ENCODE measurements at places on chromosomes 5 and 9.

DNA sequence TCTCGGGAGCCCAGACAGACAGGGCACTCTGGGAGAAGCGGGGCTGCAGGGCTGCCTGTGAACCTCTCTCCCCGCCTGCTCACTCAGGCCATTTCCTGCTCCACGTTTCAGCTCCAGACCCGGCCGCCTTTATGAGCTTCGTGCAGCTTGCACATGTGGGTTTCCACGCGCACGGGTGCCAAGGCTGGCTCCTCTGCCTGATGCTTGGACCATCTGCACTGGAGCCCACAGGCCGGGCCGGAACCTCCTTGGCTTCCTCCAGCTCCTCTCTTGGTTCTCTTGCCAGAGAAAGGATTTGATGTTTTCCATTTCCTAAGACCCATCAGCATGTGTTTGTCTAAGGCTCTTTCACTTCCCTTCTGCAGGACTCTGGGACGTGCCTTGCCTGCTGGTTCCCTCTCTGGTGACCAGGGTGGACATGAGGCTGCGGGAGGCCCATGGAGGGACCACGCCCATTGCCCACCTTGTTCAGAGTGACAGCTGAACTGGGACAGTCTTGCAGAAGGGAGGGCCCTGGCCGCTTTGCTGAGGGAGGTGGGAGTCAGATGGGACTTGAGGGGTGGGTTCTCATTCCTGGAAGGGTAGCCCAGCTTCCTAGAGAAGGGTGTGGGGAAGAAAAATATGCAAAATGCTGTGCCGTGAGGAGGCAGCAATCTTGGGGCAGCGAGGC, 23.3 kb upstream of the COL5A1 start:
- no peak for DNase-seq

DNA sequence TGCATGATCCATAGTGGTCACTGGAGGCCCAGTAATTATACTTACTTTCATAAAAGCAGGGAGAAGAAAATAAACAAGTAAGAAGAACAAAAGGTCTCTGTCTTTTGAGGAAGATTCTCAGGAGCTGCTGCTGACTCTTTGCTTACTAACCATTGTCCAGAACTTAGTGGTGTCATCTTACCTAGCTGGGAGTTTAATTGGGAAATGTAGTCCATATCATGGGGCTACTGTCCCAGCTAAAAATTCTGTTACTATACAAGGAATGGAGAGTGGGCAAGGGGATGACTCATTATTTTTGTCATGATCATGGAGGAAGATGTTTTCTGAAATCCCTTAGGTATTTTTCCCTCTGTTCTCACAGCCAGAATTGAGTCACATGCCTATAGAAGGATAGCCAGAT, 639.3 kb downstream of the MTRR start:
- no peak for DNase-seq

GRCh38 chr9:127569886-127570401, 42.1 kb upstream of the STXBP1 start:
- DNase-seq = peak; percentile 59

GRCh38 chr5:1495525-1495897, 28.2 kb downstream of the LPCAT1 start:
- DNase-seq = peak; percentile 34

- no peak for DNase-seq
Observed at GRCh38 chr5:171623551-171624097, 162.0 kb upstream of the SMIM23 start.

DNA sequence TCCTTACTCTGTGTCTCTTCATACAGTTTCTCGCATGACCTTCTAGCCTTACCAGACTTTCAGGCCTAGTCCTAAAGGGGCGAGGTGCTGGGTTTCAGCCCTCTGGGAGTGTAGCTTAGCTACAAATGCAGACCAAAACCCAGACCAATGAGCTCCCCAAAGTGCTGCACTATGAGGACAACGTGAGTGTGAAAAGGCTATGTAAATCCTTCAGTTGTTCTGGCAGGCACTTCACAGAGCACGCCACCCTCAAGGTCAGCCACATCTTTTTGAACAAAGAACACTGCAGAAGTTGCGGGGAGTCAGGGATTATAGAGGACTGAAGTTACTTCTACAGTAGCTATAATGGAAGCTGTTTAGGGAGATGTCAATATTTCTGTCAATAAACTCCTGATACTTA, 301.7 kb downstream of the MARCHF11 start:
- DNase-seq = no peak

GRCh38 chr9:35110327-35110761, 5.3 kb downstream of the ATOSB start:
- DNase-seq = peak; percentile 64

- DNase-seq = no peak
Observed at GRCh38 chr5:6786786-6787495, 73.7 kb downstream of the TENT4A start.

- DNase-seq = peak; percentile 97
Observed at GRCh38 chr9:127915801-127916719, 781 bp downstream of the ST6GALNAC4 start.

- DNase-seq = peak; percentile 59
Observed at GRCh38 chr9:123544007-123544827, 188.2 kb downstream of the CRB2 start.

DNA sequence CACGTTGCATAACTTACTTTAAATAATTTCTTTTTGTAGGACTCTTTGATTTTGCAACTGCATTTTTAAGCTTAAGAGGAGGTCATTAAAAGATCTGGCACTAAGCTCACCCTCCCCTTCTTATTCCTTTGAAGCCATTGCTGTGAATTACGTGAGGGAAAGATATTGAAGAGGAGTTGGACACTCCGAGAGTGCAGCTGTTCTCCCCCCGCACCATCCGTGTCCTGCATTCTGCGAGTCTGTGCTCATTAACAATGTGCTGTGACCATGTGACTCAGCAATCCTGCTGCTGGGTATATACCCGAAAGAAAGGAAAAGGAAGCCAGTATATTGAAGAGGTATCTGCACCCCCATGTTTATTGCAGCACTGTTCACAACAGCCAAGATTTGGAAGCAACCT, 40.0 kb downstream of the NXNL2 start:
- DNase-seq = peak; percentile 45

DNA sequence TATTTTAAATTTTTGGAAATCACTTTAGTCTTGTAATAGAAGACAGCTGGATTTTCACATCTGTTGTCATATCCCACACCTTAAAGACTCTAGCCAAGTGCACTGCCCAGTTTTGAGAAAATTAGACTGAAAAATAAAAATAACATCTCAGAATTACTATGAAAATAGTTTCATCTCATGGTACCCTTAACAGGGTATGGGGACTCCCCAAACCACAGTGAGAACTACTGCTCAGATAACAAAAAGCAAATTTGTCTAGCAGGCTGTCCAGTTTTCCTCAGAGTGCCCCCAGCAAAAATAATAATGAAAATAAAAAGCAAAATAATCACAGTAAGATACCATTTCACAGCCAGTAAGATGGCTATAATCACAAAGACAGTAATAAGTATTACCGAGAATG, 6.5 kb downstream of the UBQLN1 start:
- DNase-seq = no peak

- DNase-seq = no peak
Observed at GRCh38 chr9:76530458-76531110, 71.6 kb downstream of the GCNT1 start.

- DNase-seq = peak; percentile 32
Observed at GRCh38 chr5:102545175-102545574, 46.4 kb upstream of the SLCO6A1 start.

- peak; percentile 31 for DNase-seq
Observed at GRCh38 chr5:53469946-53470687, 10.3 kb upstream of the FST start.

DNA sequence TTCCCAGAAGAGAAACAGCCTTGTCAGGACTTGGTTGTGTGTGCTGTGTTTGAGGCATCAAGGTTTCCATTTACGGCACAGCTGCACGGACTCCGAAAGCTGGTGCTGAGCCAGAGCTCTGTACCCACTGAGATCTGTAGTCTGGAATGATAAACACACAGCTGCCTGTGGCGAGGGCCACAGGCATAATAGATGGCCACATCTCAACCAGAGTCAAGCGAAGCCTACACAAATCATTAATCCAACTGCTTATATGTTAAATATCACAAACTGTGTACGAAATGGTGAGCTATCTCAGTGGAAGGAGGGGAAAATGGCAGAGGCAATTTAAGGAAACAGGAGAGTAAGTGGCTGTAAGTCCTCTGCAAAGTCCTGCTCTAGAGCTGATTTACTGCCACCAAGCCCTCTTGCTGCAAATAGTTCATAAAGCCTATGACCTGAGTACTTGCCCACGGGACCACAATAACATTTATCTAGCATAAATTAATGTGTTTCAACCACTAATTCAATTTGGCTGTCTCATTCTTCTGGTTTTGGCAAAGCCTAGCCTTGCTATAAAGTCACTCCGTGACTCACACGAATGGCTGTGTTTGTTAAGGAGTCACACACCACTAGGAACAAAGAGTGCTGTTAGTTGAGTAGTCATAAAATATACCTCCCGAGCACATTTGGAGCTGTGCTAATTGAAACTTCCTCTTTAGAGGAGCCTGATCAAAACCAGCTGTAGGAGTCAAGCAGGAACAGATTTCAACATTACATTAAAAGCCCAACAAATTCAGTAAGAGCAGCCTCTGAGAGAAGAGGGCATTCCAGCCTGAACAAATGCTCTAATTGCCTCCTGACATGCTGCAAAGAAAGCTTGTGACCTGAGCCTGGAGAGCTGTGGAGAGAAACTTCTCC, 738.6 kb upstream of the ZNF608 start:
- peak; percentile 89 for DNase-seq

DNA sequence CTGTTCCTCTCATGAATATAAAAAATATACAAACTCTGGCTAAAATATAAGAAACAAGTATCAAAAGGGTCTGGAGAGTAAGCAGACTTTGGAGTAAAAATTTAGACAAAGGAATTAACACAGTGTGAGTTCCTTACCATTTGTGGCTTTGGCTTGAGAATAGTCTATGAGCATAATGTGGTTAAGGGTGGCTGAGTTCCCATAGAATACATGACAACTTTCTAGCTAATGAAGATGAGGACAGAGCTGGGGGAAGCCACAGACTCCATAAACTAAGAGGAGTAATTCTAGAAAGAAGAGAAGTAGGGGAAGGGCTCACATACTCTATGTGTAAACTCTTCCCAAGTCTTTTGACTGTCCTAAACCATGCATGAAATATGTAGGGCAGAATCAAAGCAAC, 79.4 kb downstream of the CAAP1 start:
- no peak for DNase-seq

DNA sequence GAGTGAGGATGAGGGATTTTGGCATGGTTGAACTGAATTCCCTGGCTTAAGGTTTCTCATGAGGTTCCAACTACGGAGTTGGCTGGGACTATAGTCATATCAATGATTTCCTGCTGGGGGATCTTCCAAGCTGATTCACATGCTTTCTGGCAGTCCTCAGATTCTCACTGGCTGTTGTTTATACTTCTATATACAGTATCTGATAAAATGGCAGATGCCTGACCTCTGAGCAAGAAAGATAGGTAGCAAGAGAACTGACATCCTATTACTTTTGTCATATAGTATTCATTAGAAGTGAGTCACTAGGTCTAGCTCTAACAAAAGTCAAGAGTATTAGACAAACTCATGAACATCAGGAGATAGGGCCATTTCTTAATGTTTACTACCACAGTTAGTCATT, 440.9 kb upstream of the EDIL3 start:
- DNase-seq = no peak

DNA sequence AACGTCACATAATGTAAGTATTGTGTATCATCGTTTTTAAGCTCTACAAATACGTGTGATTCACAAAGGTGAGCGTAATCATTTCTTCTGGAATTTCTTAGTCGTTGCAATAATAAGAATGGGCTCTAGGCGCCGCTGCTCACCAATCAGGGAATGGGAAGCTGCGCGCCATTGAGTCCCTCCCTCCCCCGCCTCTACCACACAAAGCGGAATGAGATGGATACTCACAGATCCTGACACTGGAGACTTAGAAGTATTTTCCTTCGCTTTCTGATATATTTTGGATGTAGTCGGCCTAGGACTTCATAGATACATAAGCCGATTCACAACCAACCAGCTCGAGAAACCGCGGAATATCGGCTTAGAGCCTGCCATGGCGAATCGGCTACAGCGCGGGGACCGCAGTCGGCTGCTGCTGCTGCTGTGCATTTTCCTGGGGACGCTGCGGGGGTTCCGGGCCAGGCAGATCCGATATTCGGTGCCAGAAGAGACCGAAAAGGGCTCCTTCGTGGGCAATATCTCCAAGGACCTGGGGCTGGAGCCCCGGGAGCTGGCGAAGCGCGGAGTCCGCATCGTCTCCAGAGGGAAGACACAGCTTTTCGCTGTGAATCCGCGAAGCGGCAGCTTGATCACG, at the start of gene PCDHGA11:
Gene PCDHGA11 (plus strand): TSS at position 197 of the 634 bp plus-strand sequence. CDS start 177 bp downstream, at position 374.
- peak; percentile 80 for DNase-seq

- no peak for DNase-seq
Observed at GRCh38 chr5:9222054-9222976, 323.6 kb downstream of the SEMA5A start.

DNA sequence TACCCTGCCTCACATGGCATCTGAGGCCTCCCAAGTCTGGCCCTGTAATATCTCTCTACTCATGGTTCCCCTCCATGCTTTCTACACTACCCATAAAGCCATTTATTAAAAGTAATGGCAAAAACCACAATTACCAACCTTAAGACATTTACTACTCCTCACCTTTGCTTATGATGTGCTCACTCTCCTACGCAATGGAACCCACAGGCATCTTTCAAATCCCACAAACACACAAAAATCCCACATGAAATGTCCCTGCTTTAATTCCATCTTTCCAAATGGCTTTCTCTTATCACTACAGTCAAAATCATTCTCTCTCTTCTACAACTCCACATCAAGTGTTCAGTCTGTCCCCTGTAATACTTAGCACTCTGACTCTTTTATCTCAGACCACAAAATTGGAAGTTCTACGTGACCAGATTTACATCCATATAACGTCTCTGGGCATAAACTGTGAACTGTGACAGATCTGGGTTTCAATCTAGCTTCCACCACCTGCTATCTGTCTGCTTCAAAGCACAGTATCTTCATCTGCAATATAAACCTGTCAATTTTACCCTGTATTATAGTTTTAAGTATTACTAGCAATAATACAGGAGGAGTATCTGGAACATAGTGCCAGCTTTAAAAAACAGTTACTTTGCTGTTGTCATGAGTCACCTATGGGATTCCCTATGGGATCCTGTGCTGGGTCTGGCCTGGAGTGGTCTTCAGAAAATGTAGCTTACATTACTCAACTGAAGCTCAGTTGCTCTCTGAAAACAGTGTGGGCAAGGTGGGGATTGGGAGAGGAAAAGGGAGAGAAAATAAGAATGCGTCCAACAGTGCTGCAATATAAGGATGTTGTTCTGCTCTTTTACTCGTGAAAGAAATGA, 137.1 kb upstream of the TRIM32 start:
- DNase-seq = no peak

GRCh38 chr5:78328585-78329173, 31.7 kb upstream of the SCAMP1 start:
- no peak for DNase-seq
